ENCODE measurements at places on chromosomes 1 and 21.
A peak's percentile ranks its signal among the peaks of the same experiment; 100 is the strongest.

DNA sequence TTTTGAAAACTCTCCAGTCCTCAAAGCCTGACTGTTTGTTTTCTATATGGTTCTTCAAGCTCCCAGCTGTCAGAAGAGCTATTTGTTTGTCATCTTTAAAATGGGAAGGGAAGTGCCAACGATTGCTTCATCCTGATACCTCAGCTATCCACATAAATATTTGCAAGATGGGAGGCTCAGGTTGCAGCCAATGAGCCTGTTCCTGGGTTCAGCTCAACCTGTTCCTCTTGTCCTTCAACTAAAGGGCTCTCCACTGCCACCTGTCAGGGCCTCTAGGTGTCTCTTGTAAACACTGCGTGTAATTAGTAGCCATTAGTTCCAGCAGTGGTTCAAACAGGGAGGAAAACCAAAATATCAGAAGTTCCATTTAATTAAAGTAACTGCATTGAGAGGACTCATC lies 445.1 kb downstream of the AJAP1 start:
- no peak for DNase-seq

- no peak for DNase-seq
Observed at GRCh38 chr21:33212159-33212851, 17.4 kb upstream of the IFNAR2 start.

DNA sequence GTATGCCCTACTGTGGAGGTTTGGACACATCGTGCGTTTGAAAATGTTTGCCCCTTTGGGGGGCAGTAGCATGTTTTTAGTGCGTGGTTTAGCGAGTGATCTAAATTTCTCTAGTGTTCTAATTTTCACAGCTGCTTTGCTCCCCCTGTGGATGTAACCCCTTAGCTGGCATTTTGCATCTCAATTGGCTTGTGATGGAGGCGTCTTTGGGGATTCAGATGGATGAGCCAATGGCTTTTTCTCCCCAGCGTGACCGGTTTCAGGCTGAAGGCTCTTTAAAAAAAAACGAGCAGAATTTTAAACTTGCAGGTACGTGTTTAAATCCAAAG lies 836 bp downstream of the CDC7 start:
- DNase-seq = no peak

DNA sequence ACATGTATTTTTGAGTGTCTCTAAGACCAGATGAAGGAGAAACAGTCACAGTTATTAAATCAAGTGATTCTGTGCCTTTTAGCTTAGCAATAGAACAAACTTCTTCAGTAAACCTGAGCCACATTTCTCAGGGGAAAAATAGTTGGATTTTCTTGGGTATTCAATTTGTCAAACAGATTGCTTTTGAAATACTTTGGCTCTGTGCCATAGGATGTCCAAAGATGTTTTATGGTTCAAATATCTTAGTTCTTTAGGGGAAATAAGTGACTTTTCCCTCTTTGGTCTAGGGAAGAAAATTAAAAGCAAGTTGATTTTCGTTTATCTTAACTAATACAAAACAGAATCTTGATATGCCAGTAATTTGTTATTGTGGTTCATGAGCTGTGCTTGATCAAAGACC lies 125.9 kb downstream of the ATP5PO start:
- DNase-seq = no peak

GRCh38 chr1:21869620-21870121 lies 57.6 kb downstream of the LDLRAD2 start:
- peak; percentile 97 for DNase-seq

DNA sequence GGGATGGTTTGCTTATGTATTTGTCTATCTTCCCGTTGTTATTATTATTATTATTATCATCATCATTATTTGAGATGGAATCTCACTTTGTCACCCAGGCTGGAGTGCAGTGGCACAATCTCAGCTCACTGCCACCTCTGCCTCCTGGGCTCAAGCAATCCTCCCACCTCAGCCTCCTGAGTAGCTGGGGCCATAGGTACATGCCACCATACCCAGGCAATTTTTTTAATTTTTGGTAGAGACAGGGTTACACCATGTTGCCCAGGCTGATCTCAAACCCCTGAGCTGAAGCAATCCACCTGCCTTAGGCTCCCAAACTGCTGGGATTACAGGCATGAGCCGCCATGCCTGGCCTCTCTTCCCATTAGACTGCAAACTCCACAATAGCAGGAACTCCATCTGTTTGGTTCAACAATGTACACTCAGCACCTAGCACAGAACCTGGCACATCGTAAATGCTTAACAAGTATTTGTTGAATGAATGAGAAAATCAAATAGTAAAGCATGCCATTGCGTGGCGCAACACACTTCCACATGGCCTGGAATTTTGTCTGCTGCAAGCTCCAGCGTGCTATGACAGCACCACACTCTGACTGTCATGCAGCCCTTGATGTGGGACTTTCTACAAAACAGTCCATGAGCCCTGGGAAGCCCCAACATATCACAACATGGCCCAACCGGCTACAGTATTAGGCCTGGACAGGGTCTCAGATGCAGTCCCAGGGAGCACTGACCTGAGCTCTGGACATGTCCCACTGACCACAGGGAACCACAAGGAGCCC lies 3.8 kb upstream of the TINAGL1 start:
- peak; percentile 32 for DNase-seq

DNA sequence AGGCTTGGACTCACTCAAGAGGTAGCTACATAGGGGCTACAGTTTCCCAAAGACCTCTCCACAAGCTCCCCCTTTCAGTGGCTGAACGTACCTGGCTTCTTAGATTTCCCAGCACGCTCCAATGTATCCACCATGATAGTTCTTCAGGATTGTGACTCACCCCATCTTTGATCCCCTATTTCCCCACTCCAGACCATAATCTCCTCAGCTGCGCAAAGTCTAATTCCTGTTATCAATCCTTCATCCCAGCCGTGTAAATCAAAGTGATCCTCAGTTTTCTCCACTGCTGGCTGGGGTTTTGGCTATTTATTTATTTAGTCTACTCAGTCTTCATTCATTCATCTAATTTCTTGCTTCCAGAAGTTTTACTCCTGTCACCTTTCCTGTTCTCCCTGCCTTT lies 13.1 kb upstream of the CTPS1 start:
- DNase-seq = peak; percentile 5

- no peak for DNase-seq
Observed at GRCh38 chr1:110554871-110555801, 36.2 kb upstream of the KCNA10 start.

GRCh38 chr1:235051521-235051920 lies 77.1 kb downstream of the TOMM20 start:
- DNase-seq = no peak

DNA sequence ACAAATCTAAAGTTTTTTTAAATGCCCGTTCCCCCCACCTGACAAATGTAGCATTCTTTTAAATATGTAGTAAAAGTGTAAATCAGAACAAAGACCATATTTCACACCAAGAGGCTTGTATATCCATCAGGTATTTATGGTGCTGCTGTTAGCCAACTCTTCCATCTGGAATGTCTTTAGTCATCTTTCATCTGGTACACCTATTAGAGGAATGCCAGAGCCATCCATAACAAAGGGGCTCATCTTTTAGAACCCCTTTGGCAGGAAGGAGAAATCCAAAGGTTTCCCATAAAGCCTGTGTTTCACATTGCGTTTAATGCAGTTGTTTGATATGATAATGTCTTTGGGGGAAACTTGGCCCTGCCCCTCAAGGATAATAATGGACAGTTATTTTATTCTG lies 79.3 kb upstream of the C1orf87 start:
- no peak for DNase-seq

GRCh38 chr1:222792744-222793143 lies 22.1 kb upstream of the DISP1 start:
- no peak for DNase-seq

DNA sequence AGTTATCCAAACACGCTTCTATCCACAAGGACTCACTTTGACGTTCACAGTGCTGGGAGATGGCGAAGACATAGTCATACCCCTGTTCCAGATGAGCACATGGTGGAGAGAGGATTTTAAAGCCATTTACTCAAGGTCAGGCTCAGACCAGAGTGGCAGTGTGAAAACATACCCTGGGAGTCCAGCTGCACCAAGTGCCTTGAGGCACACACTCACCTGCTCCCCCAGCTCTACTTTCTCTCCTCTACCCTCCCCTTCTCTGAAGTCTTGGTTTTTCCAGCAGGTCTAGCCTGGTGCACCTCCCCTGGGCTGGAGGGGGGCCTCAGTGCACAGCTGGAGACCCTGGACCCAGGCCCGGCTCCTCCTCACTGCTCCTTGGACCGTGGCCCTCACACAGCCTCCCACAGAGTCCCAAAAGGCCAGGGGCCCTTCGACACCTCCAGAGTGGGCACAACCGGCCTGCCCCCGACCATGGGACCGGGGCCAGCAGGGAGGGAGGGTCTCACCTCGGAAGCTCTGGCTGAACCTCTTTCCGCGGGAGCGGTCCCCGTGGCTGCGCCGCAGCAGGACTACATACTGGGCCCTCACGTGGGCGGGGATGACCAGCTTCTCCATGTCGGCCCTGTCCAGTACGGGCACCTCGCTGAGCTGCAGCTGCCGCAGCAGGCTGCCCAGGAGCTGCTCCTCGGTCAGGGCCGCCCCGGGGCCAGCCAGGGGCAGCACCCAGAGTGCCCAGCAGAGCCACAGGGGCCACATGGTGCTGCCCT lies 452 bp downstream of the LEFTY2 start:
- DNase-seq = no peak

DNA sequence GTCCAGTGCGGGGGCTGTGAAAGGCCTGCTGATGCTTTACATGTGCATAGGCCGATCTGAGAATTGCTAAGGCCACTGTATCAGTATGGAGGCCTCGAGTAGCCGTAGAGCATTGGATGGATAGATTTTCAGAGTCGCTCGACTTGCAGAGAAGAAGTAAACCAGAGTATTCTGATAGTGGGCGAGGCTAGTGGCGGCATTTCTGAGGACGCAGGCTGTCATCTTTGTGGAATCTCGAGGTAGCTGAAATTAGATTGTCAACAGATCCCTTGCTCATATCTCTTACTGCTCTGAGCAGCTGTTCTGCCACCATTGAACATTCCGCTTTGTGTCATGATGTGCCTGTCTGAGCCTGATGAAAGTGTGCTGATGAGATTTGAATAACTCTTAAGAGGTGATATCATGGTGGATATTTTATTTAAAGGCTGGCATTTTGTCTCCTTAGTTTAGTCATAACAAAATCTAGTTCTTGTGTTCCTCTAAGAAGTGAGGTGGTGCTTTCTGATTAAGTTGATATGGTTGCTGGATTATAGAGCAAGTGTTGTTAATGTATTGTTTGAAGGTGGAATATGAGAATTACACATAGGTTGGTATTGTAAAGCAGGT lies 1.5 kb downstream of the KIF1B start:
- DNase-seq = no peak

DNA sequence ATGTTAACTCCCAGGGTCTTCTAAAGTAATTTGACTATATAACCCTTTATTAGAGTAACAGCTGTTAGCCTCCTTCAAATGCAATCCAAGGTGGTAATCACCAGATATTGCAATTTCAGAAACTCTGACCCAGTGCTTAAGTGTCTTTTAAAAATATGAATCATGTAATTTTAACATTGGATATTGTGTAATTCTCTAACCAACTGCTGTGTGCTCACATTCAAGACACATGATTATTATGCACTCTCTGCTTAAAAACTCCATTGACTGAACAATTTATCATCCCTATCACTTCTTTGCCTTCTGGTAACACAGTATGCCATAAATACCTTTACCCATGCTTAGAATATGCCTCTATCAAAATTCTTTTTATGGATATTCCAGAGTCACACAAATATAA lies 537.4 kb upstream of the RGS18 start:
- DNase-seq = no peak

- DNase-seq = no peak
Observed at GRCh38 chr1:165925498-165926079, 98.2 kb downstream of the UCK2 start.

GRCh38 chr1:117127795-117128194 lies 6.2 kb upstream of the TRIM45 start:
- no peak for DNase-seq

- DNase-seq = no peak
Observed at GRCh38 chr1:93991271-93991670, 82.0 kb upstream of the GCLM start.

DNA sequence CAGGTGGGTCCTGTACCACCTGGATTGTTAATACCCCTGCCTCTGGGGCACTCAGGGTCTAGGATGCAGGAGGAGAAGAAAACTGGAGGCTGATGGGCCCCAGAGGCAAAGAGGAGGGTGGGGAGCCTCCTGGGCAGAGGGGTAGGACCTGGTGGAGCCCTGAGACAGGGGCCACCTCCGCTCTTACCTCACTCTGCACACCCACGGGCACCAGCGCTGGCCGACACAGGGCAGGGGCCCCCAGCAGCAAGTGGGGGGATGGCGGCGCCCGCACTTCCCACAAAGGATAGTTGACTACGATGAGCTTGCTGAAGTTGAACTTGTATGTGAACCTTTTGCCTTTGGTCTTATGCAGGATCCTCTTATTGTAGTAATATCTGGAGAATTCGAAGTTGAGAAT lies 1.1 kb downstream of the ETV3L start:
- peak; percentile 40 for DNase-seq

All from sigmoid colon (tissue), 7 donors.